ENCODE measurements at places on chromosomes 6 and 20.

- DNase-seq: no peak
Measured at GRCh38 chr6:18441251-18441979, 54.3 kb downstream of the RNF144B start.

- no peak for DNase-seq
Measured at GRCh38 chr20:35849706-35850105, 77.9 kb downstream of the PHF20 start.

DNA sequence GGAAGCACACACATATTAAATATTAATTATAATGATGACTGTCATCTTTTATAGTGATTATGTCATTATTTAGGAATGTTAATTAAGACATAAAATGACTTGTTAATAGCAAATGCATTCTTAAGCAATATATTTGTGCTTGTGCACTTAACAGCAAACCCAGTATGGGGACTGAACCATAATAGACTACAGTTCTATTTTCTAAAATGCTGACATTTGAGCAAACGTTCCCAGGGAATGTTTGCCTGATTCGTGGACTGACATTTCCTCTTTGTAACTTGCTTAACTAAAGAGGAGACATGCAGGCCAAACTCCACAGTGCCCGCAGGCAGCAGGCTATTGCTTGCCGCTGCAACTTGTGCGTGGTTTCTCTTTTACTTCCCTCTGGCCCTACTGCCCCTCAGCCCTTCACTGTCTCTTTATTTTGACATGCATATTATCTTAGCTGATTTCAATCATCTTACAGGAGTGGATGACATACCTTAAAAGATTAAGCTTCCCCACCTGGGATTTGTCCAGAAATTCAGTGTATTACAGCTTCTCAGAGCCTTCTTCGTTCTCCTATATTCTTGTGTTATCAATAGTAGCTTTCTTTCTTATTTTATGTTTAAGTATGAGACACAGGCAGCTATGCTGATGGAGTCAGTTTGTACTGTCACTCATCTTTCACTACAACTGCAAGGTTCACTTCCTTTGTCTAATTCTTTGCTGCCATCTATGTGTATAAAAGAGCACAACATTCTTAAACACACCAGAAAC is 141.5 kb downstream of the GMDS start:
- no peak for DNase-seq

- DNase-seq: no peak
Measured at GRCh38 chr6:80728830-80729229, 622.4 kb downstream of the BCKDHB start.

DNA sequence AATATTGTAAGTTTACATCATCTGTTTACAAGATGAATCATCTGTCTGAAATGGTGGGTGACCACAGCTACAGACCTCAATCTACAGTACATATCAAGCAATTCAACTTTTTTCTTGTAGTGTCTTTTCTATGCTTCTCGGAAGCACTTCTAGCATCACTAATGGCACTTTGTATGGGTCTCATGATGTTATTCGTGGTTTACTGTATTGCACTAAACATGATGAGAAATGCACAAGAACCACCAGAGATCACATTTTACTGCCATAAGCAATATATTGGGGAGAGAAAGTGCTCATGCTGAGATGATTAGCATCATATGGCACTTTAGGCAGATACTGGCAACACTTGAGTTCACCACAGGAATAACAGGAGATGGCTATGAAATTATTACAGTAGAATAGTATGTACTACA is 15.4 kb upstream of the BTBD3 start:
- DNase-seq: no peak

- DNase-seq: no peak
Measured at GRCh38 chr6:159908535-159908934, 17.7 kb downstream of the MAS1 start.

GRCh38 chr6:118627724-118628123 is 23.7 kb downstream of the CEP85L start:
- DNase-seq: no peak

GRCh38 chr20:44143936-44144335 is 43.1 kb downstream of the JPH2 start:
- no peak for DNase-seq

DNA sequence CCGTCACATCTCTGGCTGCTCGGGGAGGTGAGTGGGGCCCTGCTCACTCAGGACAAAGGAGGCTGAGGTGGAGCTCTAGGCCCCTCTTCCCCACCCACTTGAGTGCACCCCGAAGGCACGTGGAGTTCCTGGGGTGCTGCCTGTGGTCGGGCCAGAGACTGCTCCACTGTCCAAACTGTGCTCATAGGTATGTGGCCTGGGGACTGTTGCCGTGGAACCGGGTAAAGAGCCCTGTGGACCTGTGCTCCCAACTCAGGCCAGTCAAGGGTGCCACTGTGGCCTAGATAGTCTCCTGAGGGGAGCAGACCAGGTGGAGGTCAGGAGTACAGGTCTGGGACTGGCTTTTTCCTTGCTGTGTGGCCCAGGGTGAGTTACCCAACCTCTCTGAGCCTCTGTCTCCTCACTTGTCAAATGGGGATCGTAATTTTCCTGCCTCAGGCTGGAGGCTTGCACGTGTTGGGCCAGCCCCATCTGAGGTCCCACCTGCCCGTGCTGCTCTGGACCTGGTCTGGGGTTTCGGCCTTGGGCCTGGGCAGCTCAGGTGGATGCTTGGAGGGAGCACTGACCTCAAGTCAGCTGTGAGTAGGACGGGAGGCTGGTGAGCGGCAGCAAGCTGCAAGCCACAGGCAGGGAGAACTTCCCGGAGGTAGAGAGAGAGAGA is 12.4 kb upstream of the NPBWR2 start:
- DNase-seq: no peak
